ENCODE measurements at places on chromosomes 1 and 21. TPM values are rescaled to one million over a fixed set of nuclear protein-coding genes. Genes with fewer than 3 reads are reported as not detected.

DNA sequence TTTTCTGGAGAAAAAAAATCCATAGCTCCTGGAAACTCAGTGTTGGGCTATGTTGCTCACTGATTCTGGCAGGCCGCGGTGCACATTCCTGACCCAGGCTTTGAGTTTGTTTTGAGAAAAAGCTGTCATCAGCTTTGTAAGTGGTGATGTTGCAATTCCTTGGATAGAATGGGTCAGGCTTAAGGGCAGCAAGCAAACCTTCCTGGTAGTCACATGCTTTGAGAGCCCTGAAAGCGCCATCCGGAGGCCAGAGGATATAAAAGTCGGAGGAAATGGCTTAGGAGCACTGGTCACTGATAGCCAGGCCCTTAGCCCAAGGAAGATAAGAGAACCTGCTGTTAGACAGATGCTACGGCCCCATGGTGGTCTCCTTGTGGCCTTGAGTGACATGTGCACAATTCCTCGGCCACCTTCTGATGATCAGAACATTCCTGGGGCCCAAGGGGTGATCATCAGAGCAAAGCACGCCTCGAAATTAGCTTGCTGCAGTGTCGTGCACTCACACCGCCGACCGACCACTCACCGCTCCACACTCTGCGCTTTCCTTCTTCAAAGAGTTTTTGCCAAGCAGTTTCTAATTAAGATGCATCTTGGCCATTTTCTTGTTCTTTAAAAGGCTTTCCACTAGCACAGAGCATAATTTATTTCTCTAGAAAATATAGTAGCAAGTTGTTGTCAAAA, 78.6 kb downstream of the MAN1C1 start:
- H3K4me3 ChIP-seq = no peak overlapping the region
- H3K27me3 ChIP-seq = no peaks in the 10 kb centered on the region
- H3K36me3 ChIP-seq = no peaks in the 10 kb centered on the region
- H3K4me1 ChIP-seq = peaks cover 32% of the 10 kb centered on the region
- H3K27ac ChIP-seq = no peak overlapping the region
- DNase-seq = no peak

DNA sequence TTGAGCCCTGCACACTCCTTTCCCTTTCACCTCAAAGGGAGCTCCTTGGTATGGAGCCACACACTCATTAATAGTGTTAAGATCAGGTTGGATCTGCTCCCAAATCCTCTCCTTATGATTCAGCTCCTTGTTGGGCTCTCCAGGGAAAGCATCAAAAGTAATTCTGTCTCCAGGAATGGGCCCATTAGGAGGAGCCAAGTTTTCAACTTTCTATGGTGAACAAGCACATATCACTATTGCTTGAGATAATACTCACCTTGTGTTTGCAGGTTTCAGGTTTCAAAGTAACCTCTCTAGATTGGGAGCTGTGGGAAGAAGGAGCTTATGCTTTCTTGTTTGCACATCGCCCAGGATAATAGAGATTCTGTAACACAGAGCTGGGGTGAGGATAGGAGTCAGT, 164.8 kb downstream of the TNFSF18 start:
- H3K4me3 ChIP-seq = no peak overlapping the region
- no peaks in the 10 kb centered on the region for H3K27me3 ChIP-seq
- no peaks in the 10 kb centered on the region for H3K36me3 ChIP-seq
- H3K4me1 ChIP-seq = peaks cover 12% of the 10 kb centered on the region
- no peak for DNase-seq

DNA sequence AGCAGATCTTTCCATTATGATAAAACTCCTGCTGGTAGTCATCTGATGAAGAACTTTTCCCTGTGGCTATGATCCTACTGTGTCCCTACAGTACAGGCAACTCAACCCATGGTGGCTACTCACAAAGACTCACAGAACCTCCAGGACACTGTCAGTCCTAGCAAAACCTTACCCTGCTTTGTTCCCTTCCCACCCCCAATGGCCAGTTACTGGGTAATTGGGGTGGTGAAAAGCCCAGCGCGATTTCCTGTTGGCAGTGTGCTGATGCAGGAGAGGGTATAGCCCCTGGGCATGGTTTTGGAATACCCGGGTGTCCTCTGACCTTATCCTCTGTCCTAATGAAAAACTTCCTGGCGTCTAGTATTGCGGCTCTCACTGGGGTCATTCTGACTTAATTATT, 533 bp upstream of the RGL1 start:
- peaks cover 11% of the 10 kb centered on the region for H3K4me1 ChIP-seq
- peaks cover 5% of the 10 kb centered on the region for H3K27me3 ChIP-seq
- DNase-seq = no peak
- H3K27ac ChIP-seq = no peak overlapping the region

DNA sequence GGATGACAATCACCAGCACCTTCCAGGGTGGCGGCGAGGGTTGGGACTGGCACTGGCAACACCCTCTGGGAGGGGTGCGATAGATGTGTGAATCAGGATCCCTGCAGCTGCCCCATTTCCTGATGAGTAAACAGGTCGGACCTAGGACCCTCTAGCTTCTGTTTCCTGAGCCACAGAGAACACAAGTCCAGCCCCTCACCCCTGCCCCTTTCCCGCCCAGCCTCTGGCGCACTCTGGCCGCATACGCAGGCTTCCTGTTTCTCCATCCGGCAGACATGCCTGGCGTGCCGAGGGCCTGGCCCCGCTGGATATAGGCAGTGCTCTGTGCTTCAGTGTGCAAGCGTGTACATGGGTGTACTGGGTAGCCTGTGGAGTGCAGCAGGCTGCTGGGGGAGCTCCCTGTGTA, 4.6 kb downstream of the PEAR1 start:
- H3K4me1 ChIP-seq = peaks cover 7% of the 10 kb centered on the region
- H3K27ac ChIP-seq = no peak overlapping the region
- peaks cover 2% of the 10 kb centered on the region for H3K27me3 ChIP-seq
- no peak for DNase-seq

The ADORA1 gene
- not detected for total RNA-seq

- H3K27me3 ChIP-seq = no peaks in the 10 kb centered on the region
- no peak for DNase-seq
- H3K4me3 ChIP-seq = no peak overlapping the region
- no peaks in the 10 kb centered on the region for H3K36me3 ChIP-seq
These were observed 199.6 kb upstream of the C1orf87 start for GRCh38 chr1:60273185-60273584.

The NMNAT2 gene
- total RNA-seq = not detected

GRCh38 chr1:197036861-197037260, 30.2 kb downstream of the F13B start:
- H3K4me1 ChIP-seq = no peaks in the 10 kb centered on the region
- no peaks in the 10 kb centered on the region for H3K36me3 ChIP-seq
- DNase-seq = no peak
- H3K27me3 ChIP-seq = no peaks in the 10 kb centered on the region
- H3K27ac ChIP-seq = no peak overlapping the region

The NBPF4 gene
- total RNA-seq = 0.11 TPM

The TMEM51 gene
- 0.11 TPM for total RNA-seq

- peaks cover 5% of the 10 kb centered on the region for H3K4me1 ChIP-seq
- no peak for DNase-seq
- H3K36me3 ChIP-seq = no peaks in the 10 kb centered on the region
These were observed 1.8 kb downstream of the MYCL start for GRCh38 chr1:39899611-39900538.

The MANEAL gene
- total RNA-seq = 8.0 TPM
